CD4-positive, alpha-beta T cell treated with Interleukin-15 for 4 hours (primary cell): ENCODE measurements at places on chromosomes 12 and 14.

- DNase-seq: peak; percentile 59
Measured at GRCh38 chr14:54893151-54893760, 9.4 kb downstream of the GCH1 start.

DNA sequence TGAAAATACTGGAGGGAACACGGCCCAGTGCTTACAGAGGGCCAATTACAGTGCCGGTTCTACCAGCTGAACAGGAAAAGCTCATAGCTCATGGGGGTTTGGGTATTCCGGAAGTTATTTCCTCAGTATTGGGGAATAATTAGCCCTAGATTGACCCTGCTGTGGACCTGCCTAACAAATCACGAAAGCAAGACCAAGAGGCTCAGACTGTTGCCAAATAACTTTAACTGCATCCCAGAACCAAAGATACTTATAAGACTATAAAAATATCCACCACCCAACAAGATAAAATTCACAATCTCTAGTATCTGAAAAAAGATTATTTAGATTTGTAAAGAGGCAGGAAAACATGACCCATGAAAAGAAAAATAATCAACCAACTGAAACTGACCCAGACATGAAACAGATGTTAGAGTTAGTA, 8.0 kb upstream of the OR5AU1 start:
- DNase-seq: no peak

DNA sequence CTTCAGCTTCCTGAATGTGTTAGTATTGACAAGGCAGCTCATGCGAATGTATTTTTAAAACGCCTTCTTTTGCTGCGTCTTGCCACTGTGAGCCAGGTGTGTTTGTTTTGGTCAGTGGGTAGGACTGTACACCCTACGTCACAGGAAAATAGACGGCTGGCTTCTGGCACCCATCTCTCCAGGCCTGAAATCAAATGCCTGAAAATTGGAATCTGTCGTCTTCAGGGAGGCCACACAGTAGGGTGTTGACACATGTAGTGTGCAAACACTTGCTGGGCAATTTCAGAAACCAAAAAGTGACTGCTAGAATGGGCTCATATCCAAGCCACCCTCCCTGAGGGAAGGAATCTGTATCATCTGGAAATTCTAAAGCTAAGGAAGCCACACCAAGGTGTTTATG, 209.3 kb downstream of the TTC8 start:
- DNase-seq: no peak

DNA sequence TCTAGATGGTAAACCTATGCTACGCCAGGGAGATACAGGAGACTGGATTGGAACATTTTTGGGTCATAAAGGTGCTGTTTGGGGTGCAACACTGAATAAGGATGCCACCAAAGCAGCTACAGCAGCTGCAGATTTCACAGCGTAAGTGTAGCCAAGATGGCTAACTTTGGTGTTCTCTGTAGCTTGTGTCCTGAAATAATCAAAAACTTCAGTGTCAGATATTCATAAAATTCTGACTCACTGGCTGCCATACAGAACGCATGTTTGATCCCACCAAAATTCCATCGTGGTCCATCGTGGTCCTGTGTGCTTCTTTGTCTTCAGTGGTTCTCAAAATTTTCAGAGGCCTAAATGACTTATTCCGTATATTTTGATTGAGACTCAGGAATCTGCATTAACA, 1.3 kb downstream of the STRAP start:
- no peak for DNase-seq

- DNase-seq: no peak
Measured at GRCh38 chr12:111081600-111081999, 161.2 kb upstream of the MYL2 start.

DNA sequence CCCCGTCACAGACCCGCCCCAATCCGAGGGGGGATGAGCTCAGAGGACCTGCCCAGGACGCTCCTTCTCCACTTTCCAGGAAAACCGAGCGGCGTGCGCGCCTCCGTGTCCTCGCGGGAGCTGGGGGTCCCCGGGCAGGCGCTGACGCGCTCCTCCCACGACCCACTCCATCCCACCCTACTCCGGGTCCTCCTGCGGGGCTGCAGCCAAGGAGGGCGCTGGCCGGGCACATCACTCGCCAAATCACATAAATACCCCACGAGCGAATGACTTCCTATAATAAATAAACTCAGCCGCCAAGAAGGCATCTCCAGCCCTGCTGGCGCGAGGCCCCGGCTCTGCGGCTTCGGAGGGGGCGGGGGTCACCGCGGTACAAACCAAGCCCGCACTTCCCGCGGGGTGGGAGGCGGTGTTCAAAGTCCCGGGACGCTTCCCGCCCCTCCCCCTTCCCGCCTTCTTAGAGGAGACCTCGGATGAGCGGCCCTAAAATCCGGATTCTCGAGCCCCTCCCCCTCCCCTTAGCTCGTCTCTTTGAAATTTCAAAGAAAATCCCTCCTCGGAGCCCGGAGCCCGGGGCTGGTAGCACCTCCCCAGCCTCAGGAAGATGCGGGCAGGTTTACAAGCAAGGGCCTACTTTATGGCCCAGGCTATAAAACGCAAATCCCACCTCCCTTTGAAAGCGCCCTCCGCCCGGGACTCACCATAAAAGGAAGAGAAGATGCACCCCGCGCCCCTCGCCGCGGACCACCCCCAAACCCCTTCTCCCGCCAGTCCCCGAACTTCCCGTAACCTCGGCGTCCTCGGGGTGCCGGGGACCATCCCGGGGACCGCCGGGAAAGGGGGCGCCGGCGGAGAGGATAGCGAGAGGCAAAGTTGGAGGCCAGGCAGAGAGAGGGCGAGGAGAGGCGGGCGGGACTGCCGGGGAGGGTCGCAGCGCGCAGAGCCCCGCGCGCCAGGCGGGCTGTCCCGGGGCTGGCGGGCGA, 712 bp upstream of the FZD10 start:
- DNase-seq: no peak

- no peak for DNase-seq
Measured at GRCh38 chr12:111942557-111942956, 70.4 kb downstream of the TMEM116 start.

- DNase-seq: no peak
Measured at GRCh38 chr14:58808828-58809227, 171.1 kb downstream of the DACT1 start.

DNA sequence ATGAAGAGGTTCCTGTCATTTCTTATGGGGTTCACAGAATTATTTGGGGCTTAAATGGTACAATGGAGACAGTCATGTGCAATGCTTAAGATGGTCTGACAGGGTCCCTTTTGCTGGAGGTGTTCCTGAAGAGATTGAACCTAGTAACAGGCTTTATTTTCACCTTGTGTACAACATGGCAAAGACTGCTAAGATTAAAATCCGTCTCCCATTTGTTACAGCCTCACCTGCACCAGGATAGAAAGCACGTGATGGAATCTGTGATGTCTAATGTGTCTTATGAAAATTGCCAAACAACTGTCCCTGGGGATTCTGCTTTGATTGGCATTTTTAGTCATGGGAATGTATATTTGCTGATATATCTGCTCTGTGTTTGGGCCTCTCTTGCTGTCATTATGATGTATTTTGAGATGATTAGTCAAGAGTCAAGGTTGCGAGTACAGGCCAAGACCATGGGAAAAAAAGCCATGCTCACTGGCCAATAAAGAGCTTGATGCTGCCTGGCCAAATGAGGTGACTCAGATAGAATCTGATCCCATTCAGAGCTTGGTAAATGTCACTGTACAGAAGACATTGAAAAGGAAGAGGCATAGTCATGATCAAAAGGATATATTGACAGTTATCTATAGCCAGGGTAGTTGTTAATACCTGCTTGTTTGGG, 96.1 kb downstream of the FLRT2 start:
- DNase-seq: no peak

DNA sequence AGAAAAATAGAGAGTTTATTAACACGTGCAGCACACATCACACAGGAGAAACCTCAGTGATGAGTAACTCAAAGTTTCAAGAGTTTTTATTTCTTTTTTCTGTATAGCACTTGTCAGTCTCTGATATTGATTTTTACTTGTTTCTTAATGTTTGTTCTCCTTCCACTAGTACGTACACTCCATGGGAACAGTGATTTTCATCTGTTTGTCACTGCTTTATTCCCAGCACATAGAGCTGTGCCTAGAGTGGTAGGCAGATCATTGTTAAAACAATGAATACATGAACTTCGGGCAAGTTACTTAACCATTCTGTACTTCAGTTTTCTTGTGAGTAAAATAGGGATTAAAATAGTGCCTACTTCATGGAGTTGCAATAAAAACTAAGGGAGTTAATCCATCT, 46.6 kb downstream of the ETV6 start:
- DNase-seq: no peak

DNA sequence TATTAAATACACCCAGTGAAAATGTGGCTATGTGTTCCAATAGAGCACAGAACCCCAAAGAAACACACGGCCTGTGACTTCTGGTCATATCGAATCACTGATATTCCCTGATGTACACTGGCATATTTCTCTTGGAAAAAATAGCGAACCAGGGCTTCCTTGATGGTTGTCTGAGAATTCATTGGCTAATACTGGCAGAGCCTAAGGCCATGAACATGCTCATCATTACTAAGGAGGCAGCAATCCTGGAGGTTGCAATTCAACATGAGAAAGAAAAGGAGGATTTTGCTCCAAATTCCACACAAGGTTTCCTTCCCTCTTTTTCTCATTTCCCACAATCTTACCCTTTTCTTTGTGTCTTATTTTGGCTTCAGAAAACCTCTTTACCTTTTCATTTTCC, 212.9 kb upstream of the HMGA2 start:
- no peak for DNase-seq

DNA sequence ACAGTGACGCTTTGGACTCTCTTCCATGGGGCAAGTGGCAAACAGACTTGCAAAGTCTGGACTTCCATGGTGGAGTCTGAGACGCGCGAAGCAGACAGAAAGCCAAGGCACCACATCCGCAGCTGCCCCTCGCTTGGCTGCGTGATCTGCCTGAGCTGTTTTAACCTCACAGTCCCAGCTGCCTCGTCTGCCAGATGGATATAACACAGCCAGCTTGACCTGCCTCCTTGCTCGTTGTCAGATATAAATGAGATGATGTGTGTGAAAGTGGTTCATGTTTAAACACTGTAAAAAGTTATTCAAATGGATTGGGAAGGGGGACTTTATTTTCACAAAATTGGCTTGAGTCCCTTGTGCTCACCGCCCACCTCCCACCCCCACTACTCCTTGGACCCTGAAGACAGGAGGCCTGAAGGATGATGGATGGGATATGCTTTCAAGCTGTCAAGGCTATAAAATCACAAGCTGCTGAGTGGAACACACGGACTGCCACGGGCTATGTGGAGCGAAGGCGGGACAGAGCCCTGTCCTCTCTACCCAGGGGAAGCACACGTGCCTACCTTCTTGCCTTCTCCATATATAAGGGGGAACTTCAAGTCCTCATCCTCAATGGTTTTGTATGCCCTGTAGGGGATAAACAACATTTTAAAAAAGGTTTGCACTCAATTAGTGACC, 226.9 kb downstream of the MON2 start:
- DNase-seq: no peak

DNA sequence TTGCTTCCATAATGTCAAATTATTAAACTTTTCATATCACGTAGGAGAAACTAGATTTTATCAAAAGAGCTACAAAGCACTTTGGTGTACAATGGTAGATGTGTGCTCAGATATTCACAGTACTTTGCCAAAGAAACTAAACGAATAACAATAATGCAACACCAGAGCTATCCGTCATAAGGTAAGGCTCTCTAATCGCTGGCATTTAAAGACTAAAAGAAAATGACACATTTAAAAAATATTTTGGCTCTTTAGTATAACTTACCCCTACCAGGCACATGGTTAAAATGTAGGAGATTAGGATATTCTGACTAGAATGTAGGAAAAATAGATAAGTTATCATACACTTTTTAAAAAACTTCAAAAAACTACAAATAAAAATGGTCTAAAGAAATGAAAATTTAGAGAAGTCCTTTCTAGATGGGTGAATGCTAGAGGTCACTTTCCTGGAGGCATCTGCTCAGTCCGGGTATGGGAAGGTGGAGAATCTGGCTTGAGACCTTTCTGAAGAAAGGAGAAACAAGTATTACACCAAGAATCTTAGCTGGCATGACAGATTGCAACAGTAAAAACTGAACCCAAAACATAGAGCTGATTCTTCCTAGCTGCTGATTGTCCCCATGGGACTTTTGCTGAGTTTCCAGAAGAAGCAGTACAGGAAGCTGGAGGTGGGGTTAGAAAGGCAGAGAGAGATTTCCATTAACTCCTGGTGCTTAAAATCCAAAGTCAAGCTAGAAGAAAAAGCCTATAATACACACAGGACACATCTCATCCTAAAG, 67.9 kb downstream of the FAR2 start:
- DNase-seq: no peak

- DNase-seq: peak; percentile 64
Measured at GRCh38 chr12:68180792-68181744, 21.5 kb upstream of the IFNG start.

- no peak for DNase-seq
Measured at GRCh38 chr14:24270537-24271133, 762 bp downstream of the RABGGTA start.

DNA sequence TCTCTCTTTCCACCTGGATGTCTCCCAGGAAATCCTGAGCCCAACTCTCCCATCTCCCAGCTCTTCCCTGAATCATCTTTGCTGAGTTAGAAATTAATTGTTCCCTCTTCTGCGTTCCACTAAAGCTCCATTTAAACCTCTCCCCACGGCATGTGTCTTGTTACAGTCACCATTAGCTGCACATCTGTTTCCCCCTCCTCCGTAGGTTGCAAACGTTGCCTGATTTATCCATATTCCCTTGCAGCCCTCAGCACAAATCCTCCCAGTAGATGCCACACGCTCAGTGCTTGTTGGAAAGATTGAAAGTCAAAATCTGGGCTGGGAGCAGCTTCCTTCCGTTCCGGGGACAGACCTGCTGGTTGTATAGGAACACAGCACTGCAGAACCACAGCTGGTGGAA, 90.4 kb downstream of the SLC24A4 start:
- DNase-seq: no peak

DNA sequence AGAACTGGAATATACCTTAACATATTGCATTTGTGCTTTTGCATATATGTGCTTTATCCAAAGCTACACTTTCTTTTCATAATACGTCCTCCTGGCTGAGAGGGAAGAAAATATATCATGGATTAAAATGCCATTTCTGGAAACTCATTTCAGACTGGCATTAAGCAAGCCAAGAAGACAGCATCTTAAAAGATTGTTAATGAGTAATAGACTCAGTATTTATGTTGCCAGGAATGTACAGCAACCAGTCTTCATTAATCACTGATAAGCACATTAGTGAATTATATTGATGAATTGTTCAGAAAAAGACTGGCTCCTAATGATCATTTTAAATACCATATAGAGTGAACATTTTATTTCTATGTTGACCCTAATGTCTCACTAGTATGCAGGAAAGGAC, 134.9 kb upstream of the IFNG-AS1 start:
- DNase-seq: no peak

GRCh38 chr12:59787610-59788009, 191.8 kb downstream of the SLC16A7 start:
- no peak for DNase-seq

GRCh38 chr12:64670919-64671639, 60.8 kb downstream of the RASSF3 start:
- peak; percentile 54 for DNase-seq

DNA sequence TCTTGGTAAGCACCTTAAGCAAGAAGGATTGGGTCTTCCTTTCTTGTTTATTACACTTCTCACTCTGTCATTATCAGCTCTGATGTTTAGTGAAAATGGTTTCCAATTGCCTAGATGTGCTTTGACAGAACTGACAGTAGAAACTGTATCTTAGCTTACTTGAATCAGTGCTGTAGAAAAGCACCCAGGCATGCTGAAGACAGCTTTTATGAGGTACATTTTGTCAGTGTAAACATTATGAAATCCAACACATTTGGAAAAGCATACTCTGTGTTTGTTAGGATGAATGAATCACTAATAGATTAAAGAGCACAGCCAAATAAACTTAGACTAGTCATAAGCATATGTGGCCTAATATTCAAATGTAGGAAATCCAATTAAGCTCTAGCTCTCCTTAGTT, 290.2 kb upstream of the NPAS3 start:
- DNase-seq: no peak
